ENCODE measurements at places on chromosomes 6 and 20.

DNA sequence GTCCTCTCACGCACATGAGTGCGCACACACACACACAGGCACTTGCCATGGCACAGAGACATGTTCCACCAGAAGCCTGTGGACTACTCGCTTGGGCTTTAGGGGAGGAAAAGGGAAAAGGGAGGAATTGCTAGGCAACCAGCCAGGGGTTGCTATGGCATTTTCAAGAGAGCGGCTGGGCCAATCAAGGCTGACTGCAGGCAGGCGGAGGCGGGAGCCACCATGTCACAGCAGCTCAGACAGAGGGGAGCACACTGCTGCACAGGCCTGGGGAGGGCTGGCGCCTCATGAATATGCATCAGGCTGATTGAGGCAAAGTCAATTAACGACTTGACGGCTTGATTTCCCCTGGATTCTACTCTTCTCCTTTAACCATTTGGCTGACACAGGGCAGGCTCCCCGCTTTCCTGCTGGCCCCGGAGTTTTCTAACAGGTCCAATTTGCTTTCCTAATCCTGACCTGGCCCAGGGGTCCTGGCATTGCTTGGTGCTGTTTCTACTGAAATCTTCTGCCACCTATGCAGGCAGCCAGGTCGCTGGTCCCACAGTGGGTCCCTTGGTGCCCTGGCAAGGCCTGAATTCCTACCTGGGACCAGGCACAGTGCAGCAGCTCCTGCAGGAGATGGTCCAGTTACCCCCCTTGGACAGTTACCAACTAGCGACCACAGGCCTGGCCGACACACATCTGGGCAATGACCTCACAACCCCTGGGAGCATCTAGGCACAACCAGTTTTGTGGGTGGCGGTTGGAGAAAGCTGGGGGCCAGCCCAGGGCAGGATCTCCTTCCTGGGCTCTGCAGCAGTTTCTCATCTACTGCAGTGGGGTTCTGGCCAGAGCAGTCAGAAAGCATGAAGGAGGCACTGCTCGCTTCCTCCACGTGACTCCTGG is 52.1 kb downstream of the YTHDF1 start:
- DNase-seq = peak; percentile 22

GRCh38 chr6:118808793-118809638 is 84.9 kb upstream of the ASF1A start:
- DNase-seq = no peak

- DNase-seq = no peak
Observed at GRCh38 chr6:165119231-165120020, 190.0 kb downstream of the C6orf118 start.

GRCh38 chr6:129134535-129134934 is 251.6 kb downstream of the LAMA2 start:
- DNase-seq = no peak

DNA sequence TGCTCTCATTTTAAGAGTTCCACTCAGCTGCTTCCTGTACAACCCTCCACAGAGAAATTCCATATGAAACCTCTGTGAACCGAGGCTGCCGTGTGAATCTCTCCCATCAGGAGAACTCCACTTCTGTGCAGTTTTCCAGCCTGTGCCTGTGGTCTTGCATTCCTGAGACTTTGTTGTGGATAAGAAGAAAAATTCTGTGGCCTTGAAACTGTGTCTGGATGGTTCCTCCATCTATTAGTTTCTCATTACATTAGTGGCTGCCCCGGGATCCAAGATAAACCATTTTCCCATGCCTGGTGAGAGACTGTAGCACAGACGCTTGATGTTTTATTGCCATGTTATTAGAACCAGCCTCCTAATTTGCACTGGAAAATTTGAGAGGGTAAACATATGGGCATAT is 40.8 kb upstream of the TIAM2 start:
- DNase-seq = no peak

- DNase-seq = no peak
Observed at GRCh38 chr6:89840538-89840937, 10.9 kb downstream of the CASP8AP2 start.

- DNase-seq = no peak
Observed at GRCh38 chr6:105799056-105799455, 287.1 kb upstream of the PRDM1 start.
